ENCODE measurements at places on chromosomes 6 and 20.

GRCh38 chr6:150713931-150714330 lies 114.2 kb downstream of the PLEKHG1 start:
- DNase-seq, result no peak

- no peak for DNase-seq
Measured at GRCh38 chr20:41482647-41483552, 116.3 kb upstream of the EMILIN3 start.

- no peak for DNase-seq
Measured at GRCh38 chr20:33229843-33230242, 6.0 kb upstream of the BPIFA1 start.

GRCh38 chr6:7784248-7784647 lies 58.3 kb downstream of the BMP6 start:
- no peak for DNase-seq

DNA sequence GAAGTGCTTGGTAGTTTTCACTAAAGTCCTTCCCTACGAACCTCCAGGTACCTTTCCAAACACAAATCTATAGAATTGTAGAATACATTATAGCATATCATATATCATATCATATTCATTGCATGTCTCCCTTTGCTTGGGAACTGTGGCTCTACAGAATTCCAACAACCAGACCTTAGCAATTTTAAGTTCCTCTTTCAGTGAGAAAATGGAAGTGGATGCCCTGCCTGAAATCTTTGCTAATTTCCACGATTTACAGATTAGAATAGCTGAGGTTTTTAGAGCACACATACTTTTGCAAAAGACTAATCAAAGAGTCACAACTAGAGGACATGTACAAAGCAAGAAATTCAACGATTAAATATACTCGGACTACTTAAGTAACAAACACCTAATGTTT lies 78.6 kb downstream of the TNFRSF21 start:
- no peak for DNase-seq

GRCh38 chr6:112027942-112028674 lies 25.8 kb upstream of the CCN6 start:
- DNase-seq, result no peak

- DNase-seq, result no peak
Measured at GRCh38 chr6:79030511-79030910, 47.5 kb downstream of the PHIP start.

DNA sequence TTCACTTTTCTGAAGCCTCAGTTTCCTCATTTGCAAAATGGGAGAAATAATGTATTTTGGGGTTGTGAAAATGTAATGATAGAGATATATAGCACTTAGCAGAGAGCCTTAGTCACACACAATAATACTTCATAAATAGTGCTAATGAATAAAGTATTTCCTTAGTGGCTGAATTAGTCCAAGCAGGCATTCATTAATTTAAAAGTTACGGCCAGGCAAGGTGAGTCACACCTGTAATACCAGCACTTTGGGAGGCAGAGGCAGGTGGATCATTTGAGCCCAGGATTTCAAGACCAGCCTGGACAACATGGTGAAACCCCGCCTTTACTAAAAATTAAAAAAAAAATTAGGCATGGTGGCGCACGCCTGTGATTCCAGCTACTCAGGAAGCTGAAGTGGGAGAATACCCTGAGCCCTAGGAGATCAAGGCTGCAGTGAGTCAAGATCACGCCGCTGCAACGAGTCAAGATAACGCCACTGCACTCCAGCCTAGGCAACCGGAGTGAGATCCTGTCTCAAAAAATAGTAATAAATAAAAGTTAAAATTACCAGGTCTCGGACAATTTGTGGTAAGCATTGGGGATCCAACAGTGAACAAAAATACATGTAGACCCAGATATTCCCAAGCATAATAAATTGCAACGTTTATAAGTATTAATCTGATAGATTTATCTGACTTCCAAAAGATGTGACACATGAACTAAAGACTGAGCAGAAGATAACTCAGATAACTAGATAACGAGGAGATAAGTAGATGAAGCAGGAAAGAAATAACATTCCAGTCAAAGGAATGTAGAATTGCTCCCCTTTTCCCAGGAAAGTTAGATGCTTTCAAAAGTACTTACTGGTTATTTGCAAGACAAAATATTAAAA lies 2.1 kb upstream of the IBTK start:
- no peak for DNase-seq

GRCh38 chr6:127812985-127813698 lies 87.7 kb downstream of the THEMIS start:
- DNase-seq, result no peak

Data from ecto neural progenitor cell (in vitro differentiated cells).